Vagina (tissue), 2 donors: ENCODE measurements at places on chromosomes 2 and 18.
A peak's percentile ranks its signal among the peaks of the same experiment; 100 is the strongest.

GRCh38 chr2:131588152-131588873, 60.6 kb downstream of the CCDC74A start:
- DNase-seq, result no peak

GRCh38 chr18:47842836-47843235, 87.6 kb downstream of the SMAD2 start:
- no peak for DNase-seq

GRCh38 chr18:76604935-76605240, 109.8 kb upstream of the ZNF516 start:
- no peak for DNase-seq

- no peak for DNase-seq
Measured at GRCh38 chr2:11659851-11660250, 10.1 kb downstream of the NTSR2 start.

DNA sequence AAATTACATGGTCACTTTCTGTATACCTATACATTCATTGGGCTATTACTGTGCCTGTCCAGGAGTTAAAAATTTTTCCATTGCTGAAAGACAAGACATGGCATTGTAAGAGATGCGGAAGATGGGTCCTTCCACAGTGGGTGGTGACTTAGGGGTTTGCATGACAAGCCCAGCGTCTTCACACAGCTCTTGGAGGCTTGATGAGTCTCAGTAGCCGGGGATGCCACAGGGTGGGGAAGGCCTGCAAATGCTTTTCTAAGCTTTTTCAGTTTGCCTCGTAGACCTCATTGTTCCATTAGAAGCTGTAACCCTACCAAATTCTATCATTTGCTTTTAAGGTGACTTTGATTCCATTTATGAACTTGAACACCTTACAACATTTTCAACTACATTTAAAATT, 18.1 kb upstream of the MAPRE3 start:
- no peak for DNase-seq

DNA sequence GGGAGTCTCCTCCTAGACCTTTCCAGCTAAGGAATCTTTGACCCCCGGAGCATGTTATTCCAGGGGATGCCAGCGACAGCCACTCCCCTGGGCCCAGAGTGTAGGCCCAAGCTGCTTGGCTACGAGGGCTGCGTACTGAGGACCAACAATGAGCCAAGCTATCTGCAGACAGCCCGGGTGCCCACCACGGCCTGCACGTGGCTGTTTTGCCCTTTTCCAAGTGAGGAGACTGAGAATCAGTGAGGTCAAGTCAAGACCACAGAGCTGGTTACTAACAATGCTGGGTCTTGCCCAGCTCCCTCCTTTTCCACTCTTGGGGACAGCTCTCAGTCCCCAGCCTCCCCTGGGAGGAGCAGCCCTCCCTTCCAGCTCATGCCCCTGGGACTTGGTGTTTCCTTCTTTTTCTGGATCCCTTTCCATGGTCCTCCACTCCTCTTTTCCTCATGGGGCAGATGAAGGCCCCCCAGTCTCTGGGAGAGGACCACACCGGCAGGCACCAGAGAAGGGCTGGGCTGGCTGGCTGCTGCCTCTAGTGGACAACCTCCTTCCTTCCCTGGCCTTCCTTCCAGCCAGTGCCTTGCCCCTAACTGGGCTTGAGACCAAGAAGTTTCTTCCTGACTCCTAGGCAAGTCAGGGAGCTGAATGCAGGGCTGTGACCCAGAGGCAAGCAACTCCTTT, 550 bp upstream of the MALL start:
- no peak for DNase-seq

- DNase-seq, result no peak
Measured at GRCh38 chr2:45935791-45936622, 284.5 kb downstream of the PRKCE start.

DNA sequence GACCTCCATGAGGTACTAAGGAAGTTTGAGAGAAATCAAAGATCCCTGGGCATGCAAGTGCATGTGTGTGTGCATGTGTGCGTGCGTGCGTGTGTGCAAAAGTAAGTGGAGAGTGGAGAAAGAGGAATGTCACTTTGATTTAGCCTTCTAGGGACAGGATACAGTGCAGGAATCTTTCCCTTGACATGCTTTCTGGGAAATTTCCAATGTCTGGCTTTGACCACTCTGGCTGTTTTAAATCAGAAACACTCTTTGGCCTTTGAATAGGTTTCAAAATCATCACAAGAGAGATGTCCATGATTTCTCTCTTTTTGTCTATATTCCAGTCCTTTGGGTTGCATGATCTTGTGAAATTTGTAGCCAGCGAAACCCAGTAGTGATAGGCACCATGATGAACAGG, 162.0 kb downstream of the ALK start:
- no peak for DNase-seq

- no peak for DNase-seq
Measured at GRCh38 chr2:60794271-60794863, 38.3 kb downstream of the PAPOLG start.

DNA sequence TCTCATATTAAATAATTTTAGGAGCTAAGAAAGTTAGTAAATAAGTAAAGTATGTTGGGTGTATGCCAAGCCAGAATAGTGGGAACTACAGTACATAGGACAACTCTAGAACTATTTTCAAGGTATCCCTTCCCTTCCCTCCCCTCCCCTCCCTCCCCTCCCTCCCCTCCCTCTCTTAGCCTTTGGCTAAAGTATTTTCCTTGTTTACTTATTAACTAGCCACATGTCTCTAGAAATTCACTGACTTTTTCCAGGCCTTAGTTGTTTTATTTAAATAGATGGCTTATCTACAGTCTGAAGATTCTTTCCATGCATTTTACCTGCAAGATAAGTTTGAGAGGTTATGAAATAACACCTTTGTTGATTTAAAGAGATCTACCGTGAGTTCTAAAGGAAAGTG, 402.1 kb downstream of the PARD3B start:
- no peak for DNase-seq

DNA sequence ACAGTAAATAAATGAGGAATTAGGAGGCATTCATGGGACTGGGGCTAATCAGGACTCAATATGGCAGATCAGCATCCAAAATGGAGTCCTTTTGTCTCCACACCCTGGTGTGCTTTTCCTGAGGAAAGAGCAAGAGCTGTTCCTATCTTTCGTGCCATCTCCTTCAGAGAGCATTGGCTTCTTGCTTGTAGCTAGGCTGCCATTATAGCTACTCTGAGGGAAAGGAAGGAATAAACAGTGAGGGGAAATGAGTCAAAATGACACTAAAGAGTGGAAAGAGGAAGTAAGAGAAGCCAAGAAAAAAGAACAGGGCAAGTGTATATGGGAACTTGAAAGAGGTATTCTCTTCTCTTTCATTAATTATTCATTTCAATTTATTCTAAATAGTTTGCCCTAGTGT, 8.4 kb upstream of the NMI start:
- DNase-seq, result no peak

DNA sequence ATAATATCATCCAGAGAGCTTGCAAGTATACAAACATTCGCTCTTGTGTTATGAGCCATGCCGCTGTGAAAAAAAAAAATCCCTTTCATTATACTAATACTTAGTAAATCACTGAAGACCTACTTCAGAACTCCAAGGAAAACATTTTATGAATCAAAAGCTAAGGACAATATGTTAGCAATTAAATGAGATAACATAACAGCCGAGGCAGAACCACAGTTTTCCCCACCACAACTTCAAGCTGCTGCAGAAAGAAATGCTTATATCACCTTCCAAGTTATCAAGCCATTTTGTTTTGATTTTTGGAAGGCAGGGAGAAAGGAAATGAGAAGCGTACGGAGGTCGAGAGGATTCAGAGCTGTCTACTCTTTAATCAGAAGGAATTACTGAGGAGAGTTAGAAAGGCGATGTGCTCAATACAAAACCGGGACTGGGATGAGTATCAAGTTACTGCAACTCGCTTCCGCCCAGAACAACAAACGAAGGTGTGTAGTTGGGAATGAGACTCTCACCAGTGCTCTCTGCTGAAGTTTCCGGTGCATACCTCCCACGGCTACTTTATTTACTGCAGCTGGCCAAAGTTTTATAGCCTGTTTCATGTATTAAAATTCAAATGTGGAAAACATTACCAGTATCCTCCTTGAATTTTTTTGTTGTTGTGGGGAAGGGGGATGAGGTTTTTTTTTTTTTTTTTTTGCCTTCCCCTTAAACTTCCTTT, 292.2 kb upstream of the CCDC68 start:
- DNase-seq, result no peak

GRCh38 chr2:1884933-1885580, 140.7 kb upstream of the PXDN start:
- DNase-seq, result no peak

GRCh38 chr18:37662546-37663339, 97.1 kb upstream of the CELF4 start:
- DNase-seq, result peak; percentile 67

- DNase-seq, result no peak
Measured at GRCh38 chr2:63012541-63012940, 38.1 kb upstream of the OTX1 start.

DNA sequence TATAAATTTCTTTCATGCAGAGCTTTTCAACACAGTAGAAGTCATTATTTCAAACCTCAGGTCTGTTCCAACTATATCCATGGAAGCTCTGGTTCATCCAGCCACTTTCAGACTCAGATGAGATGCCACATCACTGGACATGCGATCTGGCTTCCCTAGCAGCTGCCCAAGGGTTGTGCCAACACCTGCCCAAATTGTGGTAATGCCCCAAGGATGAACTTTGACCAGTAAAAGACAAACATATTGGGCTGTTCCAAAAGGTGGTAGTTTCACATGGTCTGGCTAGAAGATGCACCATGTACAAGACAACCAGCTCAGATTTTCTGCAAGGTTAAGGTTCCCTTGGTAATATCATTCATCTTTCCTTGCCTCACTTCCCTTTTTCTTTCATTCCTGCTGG, 101.9 kb downstream of the THADA start:
- DNase-seq, result no peak

DNA sequence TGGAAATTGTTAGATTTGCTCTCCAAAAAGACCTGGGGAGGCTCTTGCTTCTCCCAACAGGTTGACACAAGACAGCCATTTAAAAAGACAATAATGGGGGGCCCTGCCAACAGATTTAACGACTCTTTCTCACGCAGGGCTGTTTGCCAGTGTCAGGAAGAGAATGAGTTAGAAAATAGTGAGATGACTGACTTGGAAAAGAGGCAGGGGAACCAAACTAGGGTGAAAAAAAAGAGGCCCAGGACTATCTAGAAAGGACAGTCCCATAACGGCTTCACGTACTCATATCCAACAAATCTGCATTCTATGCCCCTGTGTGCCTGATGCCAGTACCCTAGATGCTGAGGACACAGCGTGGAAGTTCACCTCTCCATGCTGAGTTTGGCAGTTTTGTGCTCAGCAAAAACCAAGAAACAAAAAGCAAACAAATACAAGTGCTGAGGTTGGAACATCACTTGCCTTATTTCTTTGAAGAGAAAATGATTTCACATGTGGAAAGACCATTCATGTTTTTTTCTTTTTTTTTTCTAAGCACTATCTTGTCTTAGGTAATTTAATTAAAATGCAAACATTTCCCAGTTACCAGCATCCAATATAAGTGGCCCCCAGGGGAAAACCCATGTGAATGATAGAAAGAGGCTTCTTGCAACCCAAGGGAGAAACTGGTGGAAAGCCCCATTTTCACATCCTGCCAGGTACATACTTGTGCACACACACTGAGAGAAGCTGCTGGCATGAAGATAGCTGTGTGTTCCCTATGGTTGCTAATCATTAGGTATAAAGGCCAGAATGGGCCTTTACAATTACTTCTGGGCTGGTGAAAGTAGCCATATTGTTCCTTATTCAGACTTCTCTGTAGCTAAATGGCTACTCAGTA, 10.6 kb upstream of the WIPF1 start:
- no peak for DNase-seq

GRCh38 chr2:201242571-201243277, 17.6 kb upstream of the CASP8 start:
- DNase-seq, result no peak

DNA sequence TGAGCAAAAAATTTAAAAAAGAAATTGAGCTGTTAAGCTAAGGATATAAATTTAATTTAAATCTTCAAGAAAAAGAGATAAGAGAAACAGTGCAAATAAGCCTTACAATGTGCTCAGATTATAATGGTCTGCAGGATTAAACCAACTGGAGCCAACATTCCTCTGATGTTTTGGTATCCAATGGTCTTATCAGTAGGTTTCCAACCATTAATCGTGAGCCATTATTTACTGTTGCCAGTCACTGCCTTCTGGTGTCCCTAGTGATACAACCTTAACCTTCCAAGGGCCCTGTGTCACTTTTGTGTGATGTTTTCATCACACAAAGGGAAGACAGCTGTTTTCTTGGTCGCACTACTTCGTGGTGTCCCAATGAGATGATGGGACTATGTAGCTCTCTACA, 134.5 kb upstream of the CTAGE1 start:
- no peak for DNase-seq

GRCh38 chr2:233189025-233189424, 62.4 kb upstream of the ATG16L1 start:
- DNase-seq, result no peak

DNA sequence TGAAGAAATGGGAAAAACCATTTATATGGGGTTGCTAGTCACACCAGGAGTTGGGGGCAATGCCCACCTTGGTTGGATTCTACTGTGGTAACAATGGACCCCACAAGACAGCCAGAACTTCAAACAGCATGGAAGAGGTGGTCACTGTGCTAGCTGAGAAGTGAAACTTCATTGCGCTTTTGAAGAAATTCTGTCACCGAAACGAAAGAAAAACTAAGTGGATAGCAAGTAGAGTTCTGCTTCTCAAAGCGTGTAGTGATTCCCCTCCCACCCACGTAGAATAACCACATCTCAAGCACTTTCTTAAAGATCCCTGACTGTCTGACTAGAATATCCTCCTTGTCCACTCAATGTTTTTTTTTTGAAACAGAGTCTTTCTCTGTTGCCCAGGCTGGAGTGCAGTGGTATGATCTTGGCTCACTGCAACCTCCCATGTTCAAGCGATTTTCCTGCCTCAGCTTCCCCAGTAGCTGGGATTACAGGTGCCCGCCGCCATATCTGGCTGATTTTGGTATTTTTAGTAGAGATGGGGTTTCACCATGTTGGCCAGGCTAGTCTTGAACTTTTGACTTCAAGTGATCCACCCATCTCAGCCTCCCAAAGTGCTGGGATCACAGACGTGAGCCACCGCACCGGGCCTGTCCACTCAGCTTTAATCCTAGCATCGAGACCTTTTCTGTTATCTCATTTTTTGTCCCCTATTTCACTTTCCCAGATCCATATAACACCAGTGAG, 30.1 kb upstream of the CCL20 start:
- no peak for DNase-seq

DNA sequence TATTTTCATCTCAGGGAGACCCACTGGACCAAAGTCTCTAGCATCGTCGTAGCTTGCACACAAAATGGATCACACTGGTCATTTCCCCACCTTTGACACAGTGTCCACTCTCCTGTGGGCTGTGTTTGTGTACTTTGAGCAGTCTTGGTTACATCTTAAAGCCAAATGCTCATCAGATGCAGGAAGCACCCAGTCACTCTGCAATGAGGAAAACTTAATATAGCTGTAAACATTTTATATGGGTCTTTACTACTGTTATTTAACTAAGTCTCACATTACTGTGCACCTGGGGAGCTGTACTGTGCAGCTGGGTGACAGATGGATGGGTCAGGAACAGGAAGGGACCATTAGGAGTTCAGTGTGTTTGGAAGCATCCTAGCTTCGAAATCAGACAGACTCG, 109.0 kb upstream of the CXCR4 start:
- no peak for DNase-seq
